ENCODE measurements at places on chromosomes 7 and 10.

GRCh38 chr10:3107426-3107961 lies 40.1 kb downstream of the PFKP start:
- peak; percentile 93 for DNase-seq

GRCh38 chr7:39383136-39383535 lies 183.1 kb upstream of the YAE1 start:
- no peak for DNase-seq

GRCh38 chr7:30225863-30226613 lies 58.4 kb upstream of the ZNRF2 start:
- DNase-seq = peak; percentile 88

DNA sequence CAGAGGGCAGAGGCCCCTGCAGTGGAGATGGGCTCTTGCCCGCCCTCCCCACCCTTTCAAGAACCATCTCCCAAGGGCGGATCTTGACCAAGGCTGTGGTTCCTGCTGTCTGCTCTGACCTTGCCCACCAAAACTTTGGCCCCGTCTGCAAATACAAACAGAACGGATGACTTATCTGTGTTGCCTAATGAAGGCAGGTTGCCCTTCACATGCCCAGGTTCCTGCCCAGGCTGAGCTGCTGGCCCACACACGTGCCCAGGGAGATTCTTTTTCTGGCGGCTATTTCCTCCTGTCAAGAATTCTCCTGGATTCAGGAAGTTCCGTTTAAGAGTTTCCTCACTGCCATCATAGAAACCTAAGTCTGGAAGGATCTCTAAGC lies 78.3 kb downstream of the PROSER2 start:
- DNase-seq = no peak

GRCh38 chr7:117572856-117573620 lies 93.2 kb downstream of the CFTR start:
- DNase-seq = no peak

DNA sequence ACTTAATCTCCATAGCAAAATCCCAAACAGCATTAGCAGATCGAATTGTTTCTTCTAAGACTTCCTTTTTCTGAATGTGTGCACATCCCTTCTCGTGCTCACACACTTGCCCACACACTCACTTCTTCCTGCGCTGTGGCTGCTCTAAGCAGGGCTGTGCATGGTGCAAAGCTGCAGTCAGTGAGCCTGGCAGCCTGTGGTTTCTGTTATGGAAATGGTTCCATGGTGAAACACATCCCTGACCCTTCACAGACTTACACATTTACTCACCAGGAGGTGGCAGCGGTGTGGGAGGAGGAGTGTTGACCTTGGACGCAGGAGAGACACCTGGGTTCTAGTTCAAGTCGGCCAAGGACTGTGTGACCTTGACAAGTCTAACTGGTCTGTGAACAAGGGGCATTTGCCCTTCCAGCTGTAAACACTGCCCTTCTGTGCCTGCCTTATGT lies 24.9 kb downstream of the MTURN start:
- peak; percentile 77 for DNase-seq
